ENCODE measurements at places on chromosomes 13 and 19.

- DNase-seq: no peak
These were observed 100.6 kb upstream of the FRY start for GRCh38 chr13:31930901-31931522.

DNA sequence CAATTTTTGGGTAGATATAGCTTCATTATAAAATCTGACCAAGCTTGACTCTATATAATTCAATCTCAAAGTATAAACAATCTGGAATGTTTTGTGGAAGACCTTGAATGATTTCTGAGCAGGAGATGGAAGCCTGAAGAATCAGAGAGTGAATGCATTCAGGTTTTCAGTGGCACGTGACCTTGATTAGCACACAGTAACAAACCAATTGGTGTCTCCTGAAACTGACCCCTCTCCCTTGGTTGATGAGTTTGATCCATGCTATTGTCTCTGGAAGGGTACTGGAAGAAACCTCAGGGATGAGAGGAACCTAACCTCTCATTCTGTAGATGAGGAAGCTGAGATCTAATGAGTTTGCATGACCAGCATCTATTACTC lies 39.6 kb downstream of the PCDH8 start:
- no peak for DNase-seq

GRCh38 chr13:67803118-67803517 lies 573.0 kb upstream of the PCDH9 start:
- DNase-seq: no peak

GRCh38 chr13:110912651-110913051 lies 2.2 kb downstream of the ANKRD10 start:
- DNase-seq: no peak

GRCh38 chr13:74715718-74716117 lies 581.5 kb upstream of the KLF12 start:
- DNase-seq: no peak

DNA sequence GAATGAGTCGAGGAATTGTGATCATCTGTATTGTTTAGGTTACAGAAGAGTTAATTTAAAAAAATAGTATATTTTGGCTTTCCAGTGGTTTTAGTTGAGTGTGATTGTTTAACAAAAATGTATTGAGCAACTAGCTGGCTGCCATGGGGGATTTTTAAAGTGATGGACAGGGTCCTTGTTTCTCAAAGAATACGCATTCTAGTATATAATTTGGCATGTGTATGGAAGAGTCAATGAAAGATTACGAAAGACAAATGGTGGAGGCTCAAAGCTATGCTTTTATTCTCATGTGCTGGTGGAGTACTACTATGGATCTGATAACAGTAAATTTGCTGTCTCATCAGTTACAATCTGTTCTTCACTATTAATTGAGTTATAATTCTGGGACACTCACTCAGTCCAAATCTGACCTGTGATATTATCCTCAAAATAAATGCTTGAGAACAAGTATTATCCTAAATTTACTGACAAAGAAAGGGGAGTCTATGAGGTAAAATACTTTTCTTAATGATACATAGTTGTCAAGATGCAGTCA lies 240.0 kb downstream of the GPC6 start:
- DNase-seq: no peak

DNA sequence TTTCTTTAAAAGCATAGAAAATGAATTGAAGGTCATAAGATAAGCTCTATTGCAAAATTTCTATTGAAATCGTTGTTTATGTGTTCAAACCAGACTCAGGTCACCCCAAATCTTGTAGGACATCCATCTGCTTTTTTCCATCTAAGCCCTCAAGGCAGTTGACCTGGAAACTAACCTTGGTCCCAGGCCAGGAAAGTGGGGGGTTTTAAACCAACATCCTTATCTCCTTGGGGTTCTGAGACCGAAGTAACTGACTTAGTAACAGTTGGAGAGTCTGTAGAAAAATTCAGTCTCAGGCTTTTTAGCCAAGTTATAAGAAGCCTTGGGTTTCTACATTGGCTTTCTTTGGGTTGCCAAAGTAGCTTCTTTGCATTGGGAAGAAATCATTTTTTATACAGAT lies 23.4 kb downstream of the ZNF507 start:
- DNase-seq: no peak

- DNase-seq: no peak
These were observed 127.6 kb downstream of the URI1 start for GRCh38 chr19:30069535-30070197.

DNA sequence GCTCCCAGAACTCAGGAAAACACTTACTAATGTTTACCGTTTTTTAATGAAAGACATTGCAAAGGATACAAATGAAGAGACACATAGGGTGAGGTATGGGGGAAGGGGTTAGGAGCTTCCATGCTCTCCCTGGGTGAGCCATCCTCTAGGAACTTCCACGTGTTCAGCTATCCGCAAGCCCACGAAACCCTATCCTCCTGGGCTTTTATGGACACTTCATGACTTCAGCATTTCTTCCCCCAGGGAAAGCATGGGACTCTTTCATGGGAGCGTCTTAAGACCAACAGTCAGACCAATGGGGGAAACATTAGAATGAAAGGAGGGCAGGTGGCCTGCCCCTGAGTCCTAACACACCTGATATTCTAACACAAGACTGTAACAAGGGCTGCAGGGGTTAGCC lies 6.6 kb upstream of the ESD start:
- no peak for DNase-seq

- no peak for DNase-seq
These were observed 72.1 kb downstream of the ZNF536 start for GRCh38 chr19:30444253-30444671.

DNA sequence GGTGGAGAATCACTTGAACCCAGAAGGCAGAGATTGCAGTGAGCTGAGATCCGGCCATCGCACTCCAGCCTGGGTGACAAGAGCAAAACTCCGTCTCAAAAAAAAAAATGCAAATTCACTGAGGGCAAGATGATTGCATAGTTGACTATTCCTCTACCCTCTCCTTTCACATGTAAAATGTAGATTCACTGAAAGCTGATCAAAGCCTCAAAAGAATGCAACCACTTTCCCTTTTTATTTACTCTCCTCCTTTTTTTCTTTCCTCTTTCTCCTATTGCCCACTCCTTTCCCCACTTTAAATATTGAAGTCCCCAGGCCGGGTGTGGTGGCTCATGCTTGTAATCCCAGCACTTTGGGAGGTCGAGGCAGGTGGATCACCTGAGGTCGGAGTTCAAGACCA lies 6.3 kb downstream of the TEX101 start:
- no peak for DNase-seq

DNA sequence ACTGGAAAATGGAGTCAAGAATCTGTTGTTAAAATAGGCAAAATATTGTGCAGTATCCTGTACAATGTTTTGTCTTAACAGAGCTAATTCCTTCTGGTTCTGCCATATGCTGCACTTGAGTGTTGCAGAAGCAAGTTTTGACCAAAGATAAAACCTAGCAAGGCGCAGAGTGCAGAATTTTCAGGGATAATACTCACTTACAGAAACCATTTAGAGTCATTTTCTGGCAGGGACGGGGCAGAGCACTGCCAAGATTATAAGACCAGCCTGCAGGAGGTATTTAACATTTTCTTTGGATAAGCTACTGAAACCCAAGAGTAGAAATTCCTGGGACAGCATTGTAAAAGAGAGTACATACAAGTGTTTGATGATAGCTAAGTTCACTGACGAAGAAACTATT lies 159.5 kb upstream of the EDNRB start:
- no peak for DNase-seq

DNA sequence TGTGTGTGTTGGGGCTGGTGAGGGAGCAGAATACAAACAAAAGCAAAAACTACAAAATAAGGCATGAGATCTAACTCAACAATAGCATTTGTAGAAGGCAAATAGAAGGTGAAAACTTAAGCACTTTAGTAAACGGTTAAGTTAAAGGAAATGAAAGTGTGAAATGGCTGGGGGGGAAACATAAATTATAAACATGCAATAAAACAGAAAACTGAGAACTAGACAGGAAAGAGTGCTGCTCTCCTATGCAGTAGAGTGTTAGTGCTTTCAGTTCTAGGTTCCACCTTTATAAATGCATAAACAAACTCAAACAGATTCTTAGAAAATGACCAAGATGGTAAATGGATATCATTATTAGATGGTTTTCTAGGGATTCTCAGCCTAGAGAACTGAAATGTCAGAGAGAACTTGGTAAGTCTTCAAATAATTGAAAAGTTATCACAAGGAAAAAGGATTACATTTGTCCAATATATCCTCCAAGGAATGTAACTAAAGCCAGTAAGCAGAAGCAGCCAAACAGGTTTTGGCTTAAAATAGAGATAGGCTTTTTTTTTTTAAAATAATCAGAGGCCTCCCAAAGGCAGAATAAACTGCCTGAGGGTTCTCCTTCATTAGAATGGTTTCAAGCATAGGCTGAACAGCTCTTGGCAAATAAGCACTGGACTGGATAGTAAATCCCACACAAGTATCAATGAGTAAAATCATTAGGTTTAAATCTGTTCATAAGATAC lies 23.3 kb downstream of the RBM26 start:
- no peak for DNase-seq

Data from activated T-helper 1 cell treated with Interleukin-2 at 50 U/mL for 16 hours (primary cell).